ENCODE measurements at places on chromosomes 6 and 20.

DNA sequence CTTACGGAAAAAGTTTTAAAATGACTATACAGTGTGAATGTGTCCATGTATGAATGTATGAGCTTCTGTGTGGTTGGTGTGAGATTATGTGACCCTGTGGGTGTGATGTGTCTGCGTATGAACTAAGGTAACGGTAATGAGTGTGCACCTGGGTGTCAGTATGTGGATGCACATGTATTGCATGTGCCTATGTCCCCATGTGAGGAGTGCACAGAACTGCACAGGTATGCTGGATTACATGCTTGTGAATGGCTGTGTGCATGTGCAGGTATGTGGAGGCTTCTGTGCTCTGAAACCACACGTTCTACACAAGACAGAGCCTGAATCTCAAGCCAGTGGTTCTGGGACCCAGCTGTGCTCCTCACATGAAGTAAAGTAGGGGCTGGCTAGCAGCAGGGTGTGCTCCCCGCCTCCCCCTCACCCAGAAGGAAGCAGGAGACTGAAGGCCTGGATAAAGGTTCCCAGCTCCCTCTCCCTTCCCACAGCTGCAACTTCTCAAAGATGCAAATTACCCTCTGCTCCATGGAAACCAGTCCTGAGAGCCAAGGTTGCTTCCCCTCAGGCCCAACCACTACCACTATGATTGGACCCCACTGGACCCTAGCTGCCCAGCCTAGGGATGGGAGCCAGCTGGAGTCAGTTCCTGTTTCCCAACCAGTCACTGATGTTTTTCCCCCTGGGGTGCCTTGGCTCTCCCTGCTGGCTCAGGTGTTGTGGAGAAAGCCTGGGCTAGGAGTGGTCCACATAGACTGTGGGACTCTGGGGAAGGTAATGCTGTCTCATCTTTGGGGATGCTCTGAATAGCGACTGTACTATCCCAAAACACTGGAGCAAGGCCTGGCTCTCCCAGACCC, 24.8 kb upstream of the SPDEF start:
- DNase-seq, result no peak

DNA sequence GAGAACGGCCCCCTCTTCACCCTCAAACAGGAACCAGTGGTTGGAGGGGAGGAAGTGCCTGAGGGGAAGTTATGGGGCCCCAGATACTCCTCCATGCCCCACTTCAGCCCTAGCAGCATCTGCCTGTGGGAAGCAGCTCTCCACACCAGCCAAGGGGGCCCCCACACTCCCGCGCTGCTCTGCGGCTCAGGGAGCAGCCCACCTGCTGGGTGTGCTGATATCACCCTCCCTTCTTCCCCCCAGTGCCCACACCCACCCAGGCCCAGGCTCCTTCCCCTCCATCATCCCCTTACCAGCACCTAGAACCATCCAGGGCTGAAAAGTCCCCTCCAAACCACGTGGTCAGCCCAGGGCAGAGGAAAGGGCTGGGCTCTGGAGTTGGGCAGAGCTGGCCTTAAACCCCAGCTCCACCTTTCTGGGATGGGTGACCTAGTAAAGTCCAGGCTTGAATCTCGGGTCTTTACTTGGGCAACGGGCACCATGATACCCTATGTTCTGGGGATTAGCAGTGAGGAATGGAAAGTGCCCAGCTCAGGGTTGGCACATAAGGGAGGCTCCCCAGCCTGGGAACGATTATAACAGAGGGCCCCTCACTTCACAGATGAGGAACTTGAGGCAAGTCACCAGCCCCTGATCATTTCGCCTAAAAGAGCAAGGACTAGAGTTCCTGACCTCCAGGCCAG, 663 bp downstream of the LST1 start:
- no peak for DNase-seq

DNA sequence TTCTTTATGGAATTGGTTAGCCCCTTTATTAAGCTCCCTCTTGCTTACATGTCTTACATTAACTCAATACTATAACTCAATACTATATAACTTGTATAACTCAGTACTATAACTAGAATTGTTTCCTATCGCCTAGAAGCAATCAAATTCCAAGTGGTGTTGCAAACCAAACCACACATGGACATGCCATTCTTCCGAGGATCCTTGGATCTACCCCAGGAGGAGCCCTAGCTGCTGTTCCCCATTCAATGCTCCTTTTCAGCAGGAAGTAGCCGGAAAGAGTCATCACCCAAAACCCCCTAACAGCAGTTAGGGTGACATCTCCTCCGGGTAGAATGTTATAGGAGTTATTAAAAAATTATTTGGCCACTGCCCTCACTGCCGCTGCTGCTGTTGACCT, 40.5 kb downstream of the PLN start:
- no peak for DNase-seq

DNA sequence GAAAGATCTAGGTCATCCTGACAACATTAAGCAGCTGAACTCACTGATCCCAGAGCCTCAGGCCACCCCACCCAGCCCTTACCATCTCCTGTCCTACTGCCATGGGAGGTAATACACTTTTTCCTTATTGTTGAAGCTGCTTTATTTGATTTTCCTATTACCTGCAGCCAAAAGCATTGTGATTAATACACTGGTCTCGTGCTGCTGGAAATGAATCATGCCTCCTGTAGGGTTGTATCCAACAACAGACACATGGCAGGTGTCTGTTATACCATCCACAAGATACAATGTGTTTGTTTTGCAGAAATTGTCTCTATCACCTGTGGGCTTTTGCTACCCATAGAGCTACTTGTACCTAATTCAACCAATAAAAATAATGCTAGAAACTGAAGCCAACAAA, 34.2 kb downstream of the MYLIP start:
- no peak for DNase-seq

- no peak for DNase-seq
These were observed 186.7 kb downstream of the NKAIN2 start for GRCh38 chr6:123990376-123990775.

DNA sequence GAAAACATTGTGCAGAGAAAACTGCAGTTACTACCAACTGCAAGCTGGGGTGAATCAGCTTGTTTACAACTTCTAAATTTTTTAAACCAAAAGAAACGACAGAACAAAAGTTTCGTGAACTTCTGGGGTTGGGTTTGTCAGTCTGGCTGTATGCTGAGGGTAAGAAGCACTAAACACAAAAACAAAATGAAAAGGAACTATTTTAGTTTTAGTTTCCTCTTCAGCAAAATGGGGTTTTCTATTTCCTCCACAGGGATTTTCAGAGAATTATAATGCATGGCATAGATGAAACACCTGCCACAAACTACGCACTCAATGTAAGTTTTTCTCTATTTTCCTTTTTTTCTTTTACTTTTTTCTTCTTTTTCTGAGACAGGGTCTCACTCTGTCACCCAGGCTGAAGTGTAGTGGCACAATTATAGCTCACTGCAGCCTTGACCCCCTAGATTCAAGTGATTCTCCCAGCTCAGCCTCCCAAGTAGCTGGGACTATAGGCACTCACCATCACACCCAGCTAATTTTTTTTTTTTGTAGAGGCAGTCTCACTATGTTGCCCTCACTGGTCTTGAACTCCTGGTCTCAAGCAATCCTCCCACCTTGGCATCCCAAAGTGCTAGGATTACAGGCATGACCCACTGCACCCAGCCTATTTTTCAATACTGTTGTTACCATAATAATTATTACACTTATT, 40.6 kb downstream of the CGA start:
- DNase-seq, result no peak

Measured in M059J (cell line).